ENCODE measurements at places on chromosomes 3 and 15.

DNA sequence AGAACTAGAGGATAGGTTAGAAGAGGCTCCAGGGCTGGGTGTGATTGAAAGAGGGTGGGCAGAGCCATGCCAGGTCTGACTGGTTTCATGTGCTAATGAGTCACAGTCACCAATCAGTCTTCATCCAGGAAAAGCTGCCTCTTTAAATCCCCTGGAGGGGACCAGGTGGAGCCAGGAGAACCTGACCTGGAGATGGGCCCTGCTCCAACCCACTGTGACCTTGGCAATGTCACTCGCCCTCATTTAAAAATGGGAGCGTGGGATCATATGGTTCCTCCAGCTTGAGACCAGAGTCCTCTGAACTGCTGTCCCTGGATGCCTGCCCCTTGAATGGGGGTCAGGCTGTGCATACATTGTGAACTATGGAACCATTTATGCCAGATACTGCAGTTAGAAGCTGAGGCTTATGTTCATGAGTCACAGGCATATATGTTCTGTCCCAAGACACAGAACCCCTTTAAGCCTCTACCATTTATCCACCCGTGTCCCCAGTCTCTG lies 23.0 kb downstream of the HES1 start:
- no peak for DNase-seq

DNA sequence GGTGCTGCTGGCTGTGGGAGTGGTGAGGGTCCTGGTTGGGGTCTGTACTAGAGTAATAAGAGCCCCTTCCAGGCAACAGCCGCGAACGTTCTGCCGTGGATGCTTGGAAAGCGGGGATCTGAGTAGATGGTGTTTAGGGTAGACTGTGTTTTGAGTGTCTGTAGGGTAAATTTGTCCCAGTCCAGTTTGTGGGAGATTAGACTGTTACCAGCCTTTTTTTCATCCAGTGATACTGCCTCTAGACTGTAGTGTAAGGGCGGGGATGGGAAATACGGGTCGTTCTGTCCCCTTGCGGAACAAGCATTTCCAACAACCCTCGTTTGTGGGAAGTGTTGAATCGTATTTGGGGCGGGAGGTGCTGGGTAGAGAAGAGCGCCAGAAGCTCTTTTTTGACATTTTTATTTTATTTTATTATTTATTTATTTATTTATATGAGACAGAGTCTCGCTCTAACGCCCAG lies 424 bp downstream of the HAUS2 start:
- peak; percentile 15 for DNase-seq

GRCh38 chr3:177378168-177378567 lies 180.9 kb upstream of the TBL1XR1 start:
- no peak for DNase-seq

GRCh38 chr15:61309031-61309511 lies 80.0 kb upstream of the RORA start:
- DNase-seq = no peak

DNA sequence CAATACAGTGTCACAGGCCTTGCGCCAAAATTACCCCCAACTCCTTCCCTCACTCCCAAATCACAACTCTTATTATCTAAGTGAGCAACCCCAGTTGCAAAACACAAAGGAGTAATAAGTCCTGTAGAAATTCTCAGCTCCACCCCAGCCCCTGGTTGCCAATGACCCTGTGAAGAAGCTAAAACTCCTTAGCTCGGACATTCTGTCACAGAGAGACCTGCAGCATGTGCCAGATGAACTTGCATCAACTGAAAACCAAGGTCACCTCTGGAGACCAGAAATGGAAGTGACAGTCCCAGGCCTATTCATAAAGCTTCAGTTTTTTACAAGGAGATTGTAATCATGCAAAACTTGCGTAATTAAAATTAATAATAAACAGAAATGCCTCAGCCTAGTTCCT lies 55.2 kb downstream of the RBPMS2 start:
- DNase-seq = no peak

GRCh38 chr3:21544076-21544462 lies 206.9 kb downstream of the ZNF385D start:
- no peak for DNase-seq

DNA sequence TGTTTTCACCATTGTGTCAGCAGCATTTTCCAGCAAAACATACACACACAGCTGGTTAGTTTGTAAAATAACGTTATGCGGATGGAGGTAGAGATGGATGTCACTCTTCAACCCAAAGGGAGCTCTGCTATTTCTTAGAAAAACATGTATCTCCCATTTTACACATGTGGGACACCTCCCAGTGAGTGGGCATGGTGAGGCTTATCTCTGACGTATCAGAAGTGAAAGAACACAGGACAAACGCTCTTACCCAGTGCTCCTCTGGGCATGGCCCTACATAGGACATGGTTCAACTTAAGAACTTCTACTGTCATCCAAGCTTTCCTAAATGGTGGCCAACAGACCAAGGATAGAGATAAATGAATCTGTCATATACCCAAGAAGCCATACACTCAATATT lies 2.1 kb downstream of the FAM240A start:
- DNase-seq = no peak

DNA sequence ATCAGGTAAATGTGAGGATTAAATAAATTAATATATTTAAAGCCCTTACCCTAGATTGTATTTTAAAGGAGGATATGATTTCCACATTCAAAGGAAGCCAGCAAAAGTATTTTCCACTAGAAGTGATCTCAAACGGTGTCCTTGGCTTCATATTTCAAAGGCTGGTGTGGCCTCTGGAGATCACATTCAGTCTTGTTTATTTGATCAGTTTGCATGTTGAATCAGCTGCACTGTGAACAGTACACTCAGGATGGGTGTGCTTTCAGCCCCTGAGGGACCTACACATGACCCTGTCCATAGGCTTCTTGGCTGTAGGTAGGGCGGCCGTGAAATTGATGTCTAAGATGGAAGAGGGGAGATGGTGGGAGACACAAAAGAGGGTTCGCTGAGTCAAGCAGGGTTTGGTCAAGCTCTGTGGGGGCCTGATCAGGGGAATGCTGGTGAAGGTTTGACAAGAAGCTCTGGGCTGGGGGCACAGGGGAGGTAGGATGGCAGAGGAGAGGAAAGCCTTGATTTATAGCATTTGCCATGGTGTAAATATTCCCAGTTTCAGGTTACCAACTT lies 21.9 kb downstream of the CYP8B1 start:
- DNase-seq = no peak

- no peak for DNase-seq
Measured at GRCh38 chr3:172622156-172622555, 88.7 kb downstream of the NCEH1 start.

- DNase-seq = no peak
Measured at GRCh38 chr3:165192610-165193192, 3.5 kb downstream of the SLITRK3 start.

GRCh38 chr3:47476330-47476626 lies 537 bp upstream of the SCAP start:
- DNase-seq = no peak

DNA sequence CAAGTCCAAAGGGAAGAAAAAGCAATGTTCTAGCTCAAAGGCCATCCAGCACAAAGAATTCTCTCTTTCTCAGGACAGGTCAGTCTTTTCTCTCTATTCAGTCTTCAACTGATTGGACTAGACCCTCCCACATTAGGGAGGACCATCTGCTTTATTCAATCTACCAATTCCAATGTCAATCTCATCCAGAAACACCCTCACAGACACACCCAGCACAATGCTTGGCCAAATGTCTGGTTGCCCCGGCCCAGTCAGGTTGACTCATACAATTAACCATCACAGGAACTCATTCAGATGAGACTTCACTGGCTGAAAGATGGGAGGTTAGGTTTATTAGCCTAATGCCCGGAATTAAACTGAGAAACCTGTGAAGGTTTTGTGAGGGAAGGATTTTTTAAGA lies 32.4 kb downstream of the ACAN start:
- DNase-seq = no peak

GRCh38 chr15:40871749-40872617 lies 2.1 kb downstream of the RHOV start:
- DNase-seq = peak; percentile 56

DNA sequence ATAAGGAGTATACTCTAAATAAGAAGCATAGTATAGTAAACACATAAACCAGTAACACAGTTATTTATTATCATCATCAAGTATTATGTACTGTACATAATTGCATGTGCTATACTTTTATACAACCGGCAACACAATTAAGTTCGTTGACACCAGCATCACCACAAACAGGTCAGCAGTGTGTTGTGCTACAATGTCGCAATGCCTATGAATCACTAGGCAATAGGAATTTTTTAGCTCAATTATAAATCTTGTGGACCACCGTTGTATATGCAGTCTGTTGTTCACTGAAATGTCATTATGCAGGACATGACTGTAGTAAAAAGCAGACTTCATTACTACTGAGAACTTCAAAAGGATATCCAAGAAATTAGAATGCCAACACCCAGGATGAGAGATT lies 177.0 kb downstream of the PDCD6IP start:
- DNase-seq = no peak

- DNase-seq = no peak
Measured at GRCh38 chr3:99114565-99115291, 213.2 kb upstream of the DCBLD2 start.
